ENCODE measurements at places on chromosomes 1 and 21.

- DNase-seq, result no peak
These were observed 428.6 kb upstream of the CAMK1G start for GRCh38 chr1:209154912-209155311.

- no peak for DNase-seq
These were observed 17.3 kb downstream of the GLUL start for GRCh38 chr1:182374101-182374834.

- DNase-seq, result no peak
These were observed 1.3 kb upstream of the ATP1A1 start for GRCh38 chr1:116371752-116372151.

GRCh38 chr1:222062640-222063039 is 320.8 kb upstream of the DUSP10 start:
- no peak for DNase-seq

DNA sequence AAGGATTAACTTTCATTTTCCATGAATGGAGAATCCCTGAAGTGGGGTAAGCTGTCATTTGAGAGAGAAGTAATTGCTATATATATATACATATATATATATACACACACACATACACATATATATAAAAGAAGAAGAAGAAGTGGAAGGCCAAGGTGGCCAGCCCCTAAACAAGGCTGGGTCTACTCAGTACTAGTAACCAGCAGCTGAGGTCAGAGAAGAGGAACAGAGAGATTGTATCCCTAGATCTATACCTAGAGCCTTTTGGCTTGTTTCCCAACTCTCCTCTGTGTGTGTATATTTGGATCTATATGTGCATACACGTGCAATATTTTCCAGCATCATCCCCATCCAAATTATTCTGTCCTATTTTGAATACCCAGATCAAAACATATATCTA is 5.2 kb downstream of the TNFSF4 start:
- DNase-seq, result no peak

DNA sequence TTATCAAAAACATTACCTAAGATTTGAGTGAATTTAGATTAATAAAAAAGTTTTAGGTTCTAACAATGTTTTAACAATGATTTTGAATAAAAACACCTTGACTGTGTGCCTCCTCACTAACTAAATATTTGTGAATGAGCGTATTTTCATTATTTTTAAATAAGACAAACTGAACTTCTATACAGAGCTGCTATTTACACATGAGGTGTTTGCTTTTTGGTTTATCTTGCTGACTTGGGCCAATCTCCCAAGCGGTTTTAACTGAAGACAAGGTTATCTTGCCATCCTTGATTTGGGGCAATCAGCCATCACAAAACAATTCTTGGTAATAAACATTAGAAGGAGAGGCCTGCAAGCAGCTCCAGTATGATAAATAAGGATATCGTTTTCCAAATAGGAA is 108.2 kb upstream of the NRIP1 start:
- DNase-seq, result no peak

DNA sequence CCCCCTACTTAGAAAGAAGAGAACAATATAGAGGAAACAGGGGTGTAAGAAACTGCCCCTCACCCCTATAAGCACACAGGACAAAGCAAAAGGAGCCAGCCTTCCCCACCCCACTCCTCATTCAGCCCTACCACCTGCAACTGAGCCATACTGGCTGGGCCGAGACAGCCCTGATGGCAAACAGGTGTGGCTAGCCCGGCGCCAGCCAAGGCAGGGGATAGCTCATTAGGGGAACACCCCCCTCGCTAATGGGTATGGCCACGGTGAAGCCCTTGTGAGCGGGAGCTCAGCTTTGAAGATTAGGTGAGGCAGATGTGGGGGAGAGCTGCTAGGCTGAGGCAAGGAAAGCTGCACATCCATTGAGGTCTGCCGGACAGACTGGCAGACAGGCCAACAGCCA is 65.5 kb downstream of the ERI3 start:
- DNase-seq, result no peak

GRCh38 chr1:38062361-38063288 is 16.0 kb upstream of the POU3F1 start:
- no peak for DNase-seq

- no peak for DNase-seq
These were observed 101.9 kb downstream of the SIK1 start for GRCh38 chr21:43325036-43325435.

DNA sequence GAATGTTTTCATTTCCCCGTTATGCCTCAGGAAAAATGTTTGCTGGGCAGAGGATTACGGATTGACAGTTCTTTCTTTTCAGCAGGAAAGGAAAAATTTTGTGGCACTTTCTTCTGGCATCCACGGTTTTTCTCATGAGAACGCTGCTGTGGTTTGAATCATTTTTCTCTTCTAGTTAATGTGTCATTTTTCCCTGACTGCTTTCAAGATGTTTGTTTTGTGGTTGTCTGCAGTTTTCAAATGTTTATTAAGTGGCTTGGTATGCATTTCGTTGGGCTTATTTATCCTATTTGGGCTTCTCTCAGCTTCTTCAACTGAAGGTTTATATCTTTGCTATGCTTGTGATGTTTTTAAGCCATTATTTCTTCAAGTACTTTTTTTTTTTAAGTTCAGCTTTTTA is 359.0 kb downstream of the RGS7 start:
- DNase-seq, result no peak

- DNase-seq, result no peak
These were observed 52.9 kb downstream of the SUCO start for GRCh38 chr1:172585861-172586260.

- DNase-seq, result no peak
These were observed 473.3 kb downstream of the NEGR1 start for GRCh38 chr1:71809085-71809484.

- no peak for DNase-seq
These were observed 400.7 kb upstream of the DAB1 start for GRCh38 chr1:57824535-57824934.

DNA sequence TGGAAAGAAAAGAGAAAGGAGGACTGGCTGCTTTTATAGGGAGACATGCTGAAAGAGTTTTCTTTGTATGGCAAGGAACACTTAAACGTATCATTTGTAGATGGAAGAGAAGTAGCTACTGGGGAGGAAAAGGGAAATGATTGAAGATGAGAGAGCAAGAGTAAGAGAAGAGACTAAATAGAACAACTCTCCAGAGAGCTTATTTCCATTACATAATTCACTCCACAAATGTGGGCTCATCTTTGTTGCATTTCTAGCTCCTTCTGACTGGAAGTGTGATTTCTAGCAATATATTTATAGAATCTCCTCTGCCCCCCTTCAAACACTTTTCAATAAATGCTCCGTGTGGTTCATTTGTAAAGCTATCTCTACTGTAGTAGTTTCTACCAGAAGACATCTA is 71.0 kb downstream of the ST6GALNAC5 start:
- no peak for DNase-seq

All from T1000 (cell line).